Tibial nerve (tissue), 4 donors: ENCODE measurements at places on chromosomes 2 and 18. TPM values are rescaled to one million over a fixed set of nuclear protein-coding genes. Genes with fewer than 3 reads are reported as not detected.

DNA sequence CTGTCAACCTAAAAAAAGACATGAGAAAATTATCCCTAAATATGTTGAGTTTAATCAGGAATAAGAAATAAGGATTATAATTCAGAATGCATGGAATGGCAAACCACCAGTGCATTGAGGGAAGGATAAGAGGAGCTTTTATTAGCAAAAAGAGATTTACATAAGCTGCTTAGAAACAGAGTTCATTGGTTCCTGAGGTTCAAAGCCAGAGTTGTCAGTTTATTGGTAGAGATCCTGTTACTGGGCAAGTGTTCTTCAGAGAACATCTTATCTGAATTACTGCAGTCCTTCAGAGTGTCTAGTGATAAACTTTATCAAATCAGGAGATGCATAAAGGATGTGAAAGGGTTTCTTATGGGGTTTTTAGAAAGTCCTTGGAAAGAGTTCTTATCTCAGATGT, 76.0 kb upstream of the MEX3C start:
- DNase-seq: no peak

DNA sequence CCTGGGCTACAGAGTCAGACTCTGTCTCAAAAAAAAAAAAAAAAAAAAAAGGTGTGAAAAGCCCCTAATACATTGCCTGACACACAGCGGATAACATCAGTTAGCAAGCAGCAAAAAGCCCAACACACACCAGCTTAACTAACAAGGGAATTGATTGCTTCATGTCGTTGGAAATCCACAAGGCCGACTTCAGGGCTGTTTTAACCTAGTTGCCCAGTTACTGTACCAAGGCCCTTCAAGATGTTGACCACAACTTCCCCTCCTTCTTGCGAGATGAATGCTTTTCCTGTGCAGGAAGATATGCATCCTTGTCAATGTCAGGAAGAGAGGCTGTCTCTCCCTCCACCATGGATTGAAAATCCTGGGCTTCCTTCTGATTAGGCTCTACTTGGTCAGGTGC, 202.9 kb downstream of the MIB1 start:
- DNase-seq: no peak

The PRSS56 gene
- total RNA-seq: not detected

The ESPNL gene
- not detected for total RNA-seq

DNA sequence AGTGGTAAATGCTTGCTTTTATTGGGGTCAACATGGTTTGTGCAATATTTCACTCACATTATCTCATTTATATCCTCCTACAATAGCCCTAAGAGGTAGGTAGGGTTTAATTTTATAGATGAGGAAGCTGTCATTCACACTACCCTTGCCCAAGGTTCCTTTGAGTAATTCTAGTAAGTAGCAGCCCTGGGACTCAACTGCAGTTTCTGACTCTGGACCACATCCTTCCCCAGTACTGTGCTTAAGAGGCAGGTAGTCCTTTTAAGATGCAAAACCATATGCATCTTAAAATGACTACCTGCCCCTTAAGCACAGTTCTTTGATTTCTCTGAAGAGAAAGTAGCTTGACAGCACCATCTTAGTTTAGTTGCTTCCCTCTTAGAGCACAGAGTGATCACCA, 15.7 kb upstream of the NT5C1B start:
- DNase-seq: no peak

The NOSTRIN gene
- 22.8 TPM for total RNA-seq
